ENCODE measurements at places on chromosomes 7 and 10.

DNA sequence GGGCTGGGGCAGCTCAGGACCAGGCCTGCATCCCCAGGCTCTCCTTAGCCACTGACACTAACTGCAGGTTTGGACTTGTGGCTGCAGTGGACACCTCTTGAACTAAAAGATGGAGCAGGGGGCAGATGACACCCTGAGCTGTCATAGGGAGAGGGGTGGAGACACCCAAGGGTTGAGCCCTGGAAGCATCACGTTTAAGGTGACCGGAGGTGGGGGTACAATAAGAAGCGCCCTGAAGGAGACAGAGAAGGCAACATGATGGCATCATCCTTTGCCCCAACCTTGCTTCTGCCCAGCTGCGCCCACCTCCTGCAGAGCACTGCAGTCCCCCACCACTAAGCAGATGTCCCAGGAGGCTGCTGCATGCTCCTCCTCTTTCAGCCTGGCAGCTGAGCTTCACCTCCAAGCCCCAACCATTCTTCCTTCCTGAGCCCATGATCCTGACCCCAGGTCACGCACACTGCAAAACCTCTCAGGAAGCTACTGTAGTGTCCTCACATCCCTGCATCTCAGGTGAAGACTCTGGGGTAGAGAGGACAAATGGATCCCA is 25.5 kb downstream of the OGDHL start:
- no peak for DNase-seq

GRCh38 chr7:109763611-109764010 is 1193.9 kb downstream of the DNAJB9 start:
- no peak for DNase-seq

GRCh38 chr7:98185101-98185500 is 26.1 kb upstream of the BHLHA15 start:
- DNase-seq, result no peak

DNA sequence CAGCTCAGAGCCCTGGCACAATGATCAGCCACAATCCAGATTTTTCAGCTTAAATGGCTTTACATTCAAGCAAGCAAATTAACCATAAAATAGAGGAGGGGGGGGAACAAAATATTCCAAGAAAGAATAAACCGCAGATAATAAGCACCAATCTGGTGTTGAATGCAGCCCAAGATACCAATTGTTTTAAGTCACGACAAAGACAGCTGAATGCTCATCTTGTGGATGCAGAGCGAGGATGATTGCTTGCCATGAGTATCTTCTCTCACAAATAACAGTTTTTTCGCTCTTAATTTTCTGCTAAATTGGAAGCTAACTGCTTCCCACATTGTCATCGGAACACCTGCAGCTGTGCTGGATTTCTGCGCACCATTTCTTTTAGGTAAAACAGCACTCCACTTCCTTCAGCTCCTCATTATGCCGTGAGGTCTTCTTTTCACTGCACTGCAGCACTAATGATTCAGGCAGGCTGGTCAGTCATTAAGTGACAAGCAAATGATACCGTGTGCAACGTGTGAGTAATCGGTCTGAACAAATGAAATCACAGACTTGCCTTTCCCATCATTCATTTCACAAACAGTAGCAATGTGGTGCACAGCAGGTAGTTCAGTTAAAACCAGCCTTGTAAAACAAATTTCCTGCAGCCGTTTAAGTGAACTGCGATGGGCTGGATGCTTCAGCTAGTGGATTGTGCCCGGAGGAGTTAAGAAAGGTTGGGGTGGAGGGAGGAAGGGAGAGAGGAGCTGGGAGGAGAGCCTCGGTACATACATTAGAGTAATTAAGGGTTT is 106.4 kb upstream of the CDCA7L start:
- DNase-seq, result no peak

- DNase-seq, result no peak
Measured at GRCh38 chr7:127995156-127995880, 35.9 kb downstream of the LRRC4 start.

DNA sequence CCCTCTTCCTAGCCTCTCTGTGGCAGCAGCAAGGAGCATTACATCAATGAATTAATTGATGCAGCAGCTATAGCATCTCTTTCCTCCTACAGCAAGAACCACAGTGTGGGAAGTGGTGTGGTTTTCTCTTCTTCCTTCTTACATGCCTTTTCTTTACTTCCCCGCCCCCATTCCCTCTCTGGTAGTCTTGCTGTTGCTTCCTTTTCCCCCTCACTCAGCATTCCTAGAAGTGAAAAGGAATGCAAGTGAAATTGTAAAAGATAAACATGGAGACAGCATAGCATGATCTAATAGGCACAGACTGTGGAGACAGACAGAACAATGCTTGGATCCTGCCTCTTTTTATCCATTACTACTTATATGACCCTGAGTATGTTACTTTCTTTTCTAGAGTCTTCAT is 370.5 kb upstream of the BMPER start:
- DNase-seq, result no peak

DNA sequence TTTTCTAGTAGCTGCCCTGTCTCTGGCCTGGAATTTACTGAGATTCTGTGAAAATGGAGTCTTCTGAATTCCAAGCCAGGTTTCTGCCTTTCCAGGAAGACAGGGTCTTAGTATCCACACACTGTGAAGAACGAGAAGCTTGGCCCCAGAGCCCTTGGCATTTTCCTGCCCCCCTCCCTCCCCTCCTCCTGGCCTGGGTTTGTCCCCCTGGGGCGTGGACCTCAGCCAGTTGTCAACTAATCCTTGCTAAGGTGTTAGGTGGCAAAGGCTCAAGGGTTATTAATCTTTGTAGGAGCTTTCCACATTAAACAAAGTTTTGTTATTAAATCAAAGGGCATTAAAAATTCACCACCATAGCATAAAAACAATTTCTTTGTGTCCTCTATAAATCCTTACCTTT is 329.5 kb downstream of the RNLS start:
- no peak for DNase-seq

DNA sequence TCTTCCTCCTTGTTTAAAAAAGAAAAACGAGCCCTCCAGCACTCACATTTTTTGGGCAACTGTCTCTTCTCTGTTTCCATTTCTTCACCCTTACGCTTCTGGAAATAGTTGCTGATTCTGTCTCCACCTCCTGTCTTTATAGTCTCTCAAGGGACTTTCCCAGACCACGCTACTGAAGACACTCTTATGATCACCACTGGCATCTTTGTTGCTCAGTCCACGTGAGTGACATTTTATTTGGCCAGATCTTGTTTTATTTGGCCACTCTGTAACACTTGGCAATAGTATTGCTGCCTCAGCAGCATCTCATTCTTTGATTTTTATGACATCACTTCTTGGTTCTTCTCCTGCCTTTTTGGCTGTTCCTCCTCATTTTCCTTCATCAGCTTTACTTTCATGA is 21.6 kb upstream of the NME8 start:
- DNase-seq, result no peak

DNA sequence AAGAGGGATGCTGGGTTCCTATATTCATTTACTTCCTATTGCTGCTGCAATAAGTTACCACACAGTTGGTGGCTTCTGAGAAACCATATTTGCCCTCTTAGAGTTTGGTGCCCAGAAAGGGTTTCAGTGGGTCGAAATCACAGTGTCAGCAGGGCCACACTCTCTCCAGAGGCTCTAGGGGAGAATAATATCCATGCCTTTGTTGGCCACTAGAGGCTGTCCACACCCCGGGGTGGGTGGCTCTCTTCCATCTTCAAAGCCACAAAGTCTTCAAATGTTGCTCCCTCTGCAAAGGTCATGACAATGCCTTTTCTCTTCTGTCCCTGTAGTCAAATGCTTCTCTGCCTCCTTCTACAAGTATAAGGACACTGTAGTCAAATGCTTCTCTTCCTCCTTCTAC is 989.4 kb downstream of the CCSER2 start:
- DNase-seq, result no peak

DNA sequence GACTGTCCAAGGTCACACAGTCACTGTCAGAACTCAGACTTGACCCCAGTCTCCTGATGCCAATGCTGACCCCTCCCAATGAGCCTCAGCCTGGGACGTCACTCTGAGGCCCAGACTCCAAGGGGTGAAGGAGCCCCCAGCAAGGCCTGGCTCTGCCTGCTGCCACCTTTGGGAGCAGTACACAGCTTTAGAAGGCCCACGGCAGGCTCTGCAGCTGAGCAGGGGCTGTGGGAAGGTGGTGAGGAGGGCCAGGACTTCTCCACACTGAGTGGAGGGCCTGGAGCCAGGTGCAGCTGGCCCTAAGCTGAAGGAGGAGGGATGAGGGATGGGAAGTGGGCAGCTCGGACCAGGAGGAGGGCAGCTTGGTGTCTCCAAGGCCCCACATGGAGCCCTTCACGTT is 23.9 kb upstream of the ZMIZ1 start:
- no peak for DNase-seq
